Colonic mucosa (tissue), 4 donors: ENCODE measurements at places on chromosomes 2 and 18.
A peak's percentile ranks its signal among the peaks of the same experiment; 100 is the strongest.

DNA sequence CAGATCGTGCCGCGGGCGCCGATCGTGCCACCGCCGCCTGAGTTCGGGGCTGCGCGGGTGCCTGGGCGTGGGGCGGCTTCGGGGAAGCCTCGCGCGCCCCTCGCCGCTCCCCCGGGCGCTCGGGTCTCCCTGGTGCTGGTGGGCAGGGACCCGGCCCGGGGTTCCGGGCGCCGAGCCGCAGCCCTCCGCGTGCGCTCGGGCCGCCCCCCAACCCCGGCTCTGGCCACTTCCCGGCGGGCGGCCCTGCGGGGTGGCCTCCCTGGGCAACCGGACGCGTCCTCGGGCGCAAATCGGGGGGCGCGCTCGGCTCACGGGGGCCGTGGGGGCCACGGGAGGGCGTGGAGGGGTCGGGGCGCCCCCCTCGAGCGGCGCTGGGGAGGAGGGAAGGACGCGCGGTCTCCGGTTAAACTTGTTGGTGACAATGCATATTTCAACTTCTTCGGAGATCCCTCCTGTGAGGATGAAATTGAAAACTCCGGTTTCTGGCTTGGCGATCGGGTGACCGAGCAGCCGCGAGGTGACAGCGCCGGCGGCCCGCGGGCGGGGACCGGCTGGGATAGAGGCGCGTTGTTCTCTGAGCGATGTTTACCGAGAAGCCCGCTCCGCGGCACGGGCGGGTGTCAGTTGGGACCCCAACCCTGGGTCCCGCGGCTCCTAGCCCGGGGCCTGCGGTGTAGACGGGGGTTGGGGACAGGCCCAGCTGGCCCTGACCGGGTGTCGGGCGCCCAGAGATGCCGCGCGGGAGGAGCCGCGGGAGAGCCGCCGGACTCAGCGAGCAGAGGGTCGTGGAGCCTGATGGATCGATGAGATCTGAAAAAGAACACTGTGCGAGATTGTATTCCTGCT, 676 bp downstream of the SH3BP4 start:
- no peak for DNase-seq

GRCh38 chr2:197201874-197202273, 108.7 kb downstream of the ANKRD44 start:
- no peak for DNase-seq

- peak; percentile 96 for DNase-seq
Observed at GRCh38 chr2:233854241-233854981, at the start of gene HJURP. HJURP (minus strand) TSS chr2:233854535; CDS start chr2:233854500, 35 bp downstream.

DNA sequence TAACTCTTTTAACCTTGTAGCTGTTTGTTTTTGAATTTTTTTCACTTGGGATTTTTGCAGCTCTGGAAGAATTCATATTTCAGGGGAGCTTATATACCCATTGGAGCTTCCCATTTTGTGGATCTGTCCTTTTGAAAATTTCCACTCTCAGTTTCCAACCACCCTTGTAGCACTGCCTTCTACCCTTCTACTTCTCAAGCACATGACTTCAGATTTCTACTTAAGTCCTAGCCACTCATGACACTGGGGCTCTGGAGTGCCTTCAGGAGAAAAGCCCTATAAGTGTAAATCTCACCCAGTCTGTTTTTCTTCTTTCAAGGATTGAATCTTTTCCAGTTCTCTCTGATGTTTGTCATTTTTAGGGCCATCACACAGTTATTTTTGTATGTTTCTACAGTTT, 283.7 kb upstream of the KCNH7 start:
- DNase-seq, result no peak

- DNase-seq, result no peak
Observed at GRCh38 chr2:8822218-8822617, 15.2 kb downstream of the KIDINS220 start.

DNA sequence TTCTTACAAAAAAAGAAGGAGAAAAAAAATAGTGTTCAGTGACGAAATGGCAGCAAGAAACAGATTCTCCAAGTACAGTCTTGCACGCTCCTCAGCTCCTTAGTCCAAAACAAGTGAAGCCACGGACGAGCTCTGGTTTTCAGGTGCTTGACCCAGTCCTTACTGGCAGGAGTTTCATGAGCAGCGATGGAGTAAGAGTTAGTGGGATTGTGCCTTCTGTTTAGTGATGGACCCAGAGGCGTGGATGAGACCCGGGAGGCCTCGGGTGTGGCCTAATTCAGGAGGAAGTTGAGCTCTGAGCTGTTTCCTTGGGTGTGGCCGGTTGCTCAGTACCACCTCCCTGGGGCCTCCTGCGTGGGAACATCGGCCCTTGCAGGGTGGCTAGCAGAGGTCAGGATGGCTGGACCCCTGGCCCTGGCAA, 52.0 kb downstream of the KIF5C start:
- DNase-seq, result peak; percentile 44

- no peak for DNase-seq
Observed at GRCh38 chr2:238260883-238261282, 21.0 kb upstream of the HES6 start.

GRCh38 chr2:41464395-41464794, 583.4 kb upstream of the PKDCC start:
- no peak for DNase-seq

DNA sequence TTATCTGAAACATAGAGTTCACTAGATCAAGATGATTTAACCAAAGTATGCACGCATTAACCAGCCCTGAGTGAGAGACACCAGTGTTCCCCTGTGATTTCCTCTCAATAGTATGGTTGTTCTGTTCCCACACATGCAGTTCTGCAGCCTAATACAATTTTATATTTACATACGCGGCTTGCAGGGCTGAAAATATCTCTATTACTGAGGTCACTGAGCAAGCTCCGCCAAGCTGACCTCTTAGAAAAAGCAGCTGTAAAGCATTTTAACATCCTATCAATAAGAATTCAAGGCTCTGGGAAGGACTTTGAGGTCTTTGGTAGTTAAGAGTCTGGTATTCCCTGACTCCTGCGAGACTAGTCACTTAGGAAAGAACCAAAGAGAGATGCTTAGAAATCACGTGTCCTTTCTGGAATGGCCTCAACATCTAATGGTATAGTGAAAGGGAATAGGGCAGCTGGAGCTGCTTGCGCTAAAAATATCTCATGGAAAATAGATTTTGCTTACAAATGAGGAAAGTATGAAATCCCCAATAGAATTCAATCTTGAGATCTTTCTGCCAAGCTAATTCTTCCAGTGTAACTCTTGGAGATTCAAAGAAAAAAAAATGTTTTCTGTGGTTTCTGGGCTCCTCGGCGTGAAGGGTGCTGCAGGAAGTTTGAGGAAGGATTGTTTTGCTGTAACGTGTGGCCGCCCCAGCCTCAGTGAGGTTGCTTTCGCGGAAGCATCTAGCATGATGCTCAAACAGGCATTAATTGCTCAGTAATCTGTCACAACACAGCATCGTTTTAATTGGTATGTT, 59.2 kb downstream of the DOCK10 start:
- no peak for DNase-seq

- DNase-seq, result no peak
Observed at GRCh38 chr2:178756343-178756742, 50.9 kb downstream of the TTN start.

- no peak for DNase-seq
Observed at GRCh38 chr2:112881217-112881985, 29.6 kb upstream of the IL37 start.

DNA sequence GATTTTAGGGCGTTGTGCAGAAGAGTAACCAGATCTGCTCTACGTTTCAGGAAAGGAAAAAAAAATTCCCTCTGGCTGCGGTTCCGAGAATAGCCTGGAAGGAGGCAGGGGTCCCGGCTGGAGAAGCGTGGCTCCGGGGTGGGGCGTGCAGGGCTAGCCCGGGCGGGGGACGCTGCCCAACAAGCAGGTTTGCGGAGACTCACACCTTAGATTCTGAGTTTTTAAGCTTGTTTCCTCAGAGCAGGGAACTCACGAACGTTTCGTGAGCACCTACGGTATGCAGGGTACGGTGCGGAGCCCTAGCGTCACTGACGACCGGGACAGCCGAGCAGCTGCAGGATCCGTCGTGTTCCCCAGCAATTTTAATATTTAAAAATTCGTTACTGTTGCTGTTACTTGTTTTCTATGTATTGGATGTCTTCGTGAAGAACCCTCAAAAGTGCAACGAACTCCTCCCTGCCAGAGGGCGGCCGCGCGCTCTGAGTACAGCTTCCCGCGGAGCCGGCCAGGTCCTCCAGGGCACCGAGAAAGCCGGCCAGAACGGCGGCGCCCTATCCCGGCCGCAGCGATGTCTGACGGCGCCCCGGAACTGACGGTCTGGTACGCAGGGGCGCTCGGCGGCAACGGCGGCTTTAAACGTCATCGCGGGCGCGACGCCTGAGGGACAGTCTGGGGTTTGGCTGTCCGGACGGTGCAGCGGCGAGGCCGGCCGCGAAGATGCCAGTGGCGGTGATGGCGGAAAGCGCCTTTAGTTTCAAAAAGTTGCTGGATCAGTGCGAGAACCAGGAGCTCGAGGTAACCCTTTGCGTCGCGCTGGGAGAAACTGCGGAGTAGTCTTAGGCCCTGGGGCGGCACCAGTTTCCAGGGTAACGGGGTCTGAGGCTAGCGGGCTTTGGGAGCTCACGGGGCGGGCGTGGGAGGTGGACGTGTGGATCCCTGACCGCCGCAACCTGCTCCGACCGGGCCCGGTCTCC, at the start of gene COPS8:
Gene COPS8, plus strand, starts transcription at position 642 of the 974 bp plus-strand sequence. Its CDS starts 76 bp downstream, at position 718.
- peak; percentile 96 for DNase-seq

GRCh38 chr2:61235716-61236115, 73.7 kb downstream of the C2orf74 start:
- DNase-seq, result no peak

GRCh38 chr2:67572721-67573435, 175.7 kb downstream of the ETAA1 start:
- peak; percentile 55 for DNase-seq

DNA sequence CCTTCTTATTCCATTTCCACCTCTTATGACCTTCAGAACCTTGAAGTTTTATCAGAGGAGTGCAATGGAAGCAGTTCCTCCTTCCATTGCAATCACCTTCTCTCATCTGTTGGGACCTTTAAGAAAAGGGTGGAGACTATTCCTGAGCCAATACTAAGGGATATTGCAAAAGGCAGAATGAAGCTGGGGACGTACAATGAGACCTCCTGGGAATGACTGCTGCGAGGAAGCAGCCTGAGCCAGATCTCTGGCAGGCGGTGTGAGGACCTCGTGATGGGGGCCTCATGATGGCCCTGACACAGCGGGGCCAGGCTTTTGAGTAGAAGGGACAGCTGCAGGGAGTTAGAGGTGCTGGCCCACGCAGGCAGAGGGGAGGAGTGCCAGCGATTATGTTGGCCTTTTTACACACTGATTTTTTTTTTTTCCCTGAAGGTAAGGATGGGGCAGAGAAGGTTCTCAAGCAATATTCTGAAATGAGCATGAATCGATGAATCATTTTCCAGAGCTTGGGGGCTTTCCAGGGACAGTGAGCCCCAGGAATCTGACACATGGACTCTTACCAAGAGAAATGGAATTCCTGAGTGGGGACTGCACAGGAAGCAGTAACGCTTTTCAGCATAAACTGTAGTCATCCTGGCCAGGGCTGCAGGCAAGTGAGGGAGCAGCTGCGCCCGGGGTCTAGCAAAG, 40.0 kb upstream of the LAPTM4A start:
- no peak for DNase-seq

GRCh38 chr2:223587301-223587700, 14.9 kb downstream of the SCG2 start:
- DNase-seq, result no peak

- no peak for DNase-seq
Observed at GRCh38 chr18:44119607-44120006, 561.1 kb upstream of the SETBP1 start.

DNA sequence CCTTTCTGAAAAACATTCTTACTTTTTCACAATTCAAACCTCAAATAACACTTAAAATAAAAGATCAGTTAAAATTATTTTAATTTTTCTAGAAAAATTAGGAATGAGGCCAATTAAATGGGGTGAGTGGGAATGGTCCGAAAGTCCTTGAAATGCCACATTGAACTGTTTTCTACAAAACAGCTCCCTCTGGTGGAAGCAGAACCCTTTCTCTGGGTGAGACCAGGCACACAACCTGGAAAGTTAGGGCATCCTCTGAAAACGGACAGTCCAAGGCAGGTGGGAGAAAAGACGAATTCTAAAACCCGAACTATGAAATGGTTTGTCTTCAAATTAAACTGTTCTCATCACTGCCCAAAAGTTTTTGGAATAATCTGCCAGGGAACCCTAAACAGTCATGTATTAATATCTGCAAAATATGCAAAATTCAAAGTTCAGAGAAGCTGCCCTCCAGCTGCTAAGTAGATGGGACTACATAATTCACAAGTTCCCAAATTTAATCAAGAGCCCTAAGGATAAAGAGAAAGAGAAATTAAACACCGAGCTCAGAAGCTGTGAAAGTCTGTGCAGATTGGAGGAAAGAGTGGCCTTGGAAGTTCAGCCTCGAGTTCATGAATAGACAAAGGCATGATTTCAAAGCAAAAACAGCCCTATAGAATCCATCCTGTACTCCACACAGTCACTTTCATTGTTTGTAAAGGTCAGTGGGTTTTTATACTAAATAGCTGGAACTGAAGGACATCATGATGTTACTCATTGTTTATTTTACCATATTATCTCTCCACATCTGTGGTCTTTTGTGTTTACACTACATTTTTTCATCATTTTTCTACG, 108.3 kb downstream of the PIEZO2 start:
- DNase-seq, result peak; percentile 84
